ENCODE measurements at places on chromosomes 5 and 9.

GRCh38 chr5:50667653-50668595 is 1.5 kb downstream of the PARP8 start:
- peak; percentile 50 for DNase-seq

DNA sequence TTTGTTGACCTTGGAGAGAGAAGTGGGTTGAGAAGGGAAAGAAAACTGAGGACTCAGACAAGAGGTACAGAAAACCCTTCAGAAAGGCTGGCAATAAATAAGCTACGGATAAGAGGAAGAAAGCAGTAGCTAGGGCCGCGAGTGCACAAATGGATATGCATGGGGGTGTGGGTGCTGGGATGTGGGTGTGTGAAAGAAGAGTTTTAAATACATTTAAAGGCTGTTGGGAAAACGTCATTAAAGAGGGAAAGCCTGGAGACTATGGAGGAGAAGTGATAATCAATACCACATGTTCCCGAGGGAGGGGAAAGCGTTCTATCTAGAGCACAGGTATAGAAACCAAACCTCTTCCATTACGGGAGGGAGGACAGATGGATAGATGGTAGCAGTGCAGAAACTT is 177.2 kb downstream of the TSSK1B start:
- DNase-seq: no peak

DNA sequence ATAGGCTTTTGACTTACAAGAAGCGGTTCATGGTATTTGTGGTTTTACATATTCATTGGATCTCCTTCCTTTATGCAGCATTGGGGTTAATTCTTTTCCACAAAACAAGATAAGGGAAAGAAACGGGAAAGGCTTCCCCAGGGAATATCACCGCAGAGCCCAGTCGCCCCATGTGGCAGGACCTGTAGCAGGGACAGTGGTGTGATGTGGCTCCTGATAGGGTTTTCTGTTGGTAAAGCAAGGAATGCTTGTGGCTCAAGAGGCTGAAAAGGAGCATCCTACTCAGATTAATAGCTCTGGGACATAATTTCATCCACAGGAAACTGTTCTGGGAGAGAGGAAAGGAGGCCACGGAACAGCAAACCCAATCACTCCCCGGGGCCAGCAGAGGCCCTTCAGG is 699.9 kb downstream of the MTRR start:
- DNase-seq: no peak

GRCh38 chr5:149664083-149664482 is 66.0 kb upstream of the PPARGC1B start:
- DNase-seq: no peak

GRCh38 chr9:76846297-76846696 is 59.6 kb downstream of the PRUNE2 start:
- peak; percentile 47 for DNase-seq

- no peak for DNase-seq
Measured at GRCh38 chr9:115642285-115642684, 511.3 kb upstream of the PAPPA start.

DNA sequence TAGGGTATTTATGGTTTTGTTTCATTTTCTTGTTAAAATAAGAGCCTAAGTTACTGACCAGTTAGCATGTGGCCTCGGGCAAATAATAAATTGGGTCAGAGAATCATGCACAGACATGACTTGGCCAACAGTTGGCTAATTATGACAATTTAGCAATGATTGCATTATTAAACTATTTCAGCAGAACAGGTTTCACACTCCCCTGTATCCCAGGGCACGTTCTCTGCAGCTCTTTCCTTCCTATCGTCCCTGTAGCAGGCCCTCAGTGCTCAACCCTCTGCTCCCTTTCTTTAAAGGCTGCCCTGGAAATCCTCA is 167.9 kb downstream of the TSSK1B start:
- DNase-seq: no peak
